ENCODE measurements at places on chromosomes 5 and 9.

- no peak for DNase-seq
Observed at GRCh38 chr9:133109931-133110650, 10.9 kb downstream of the RALGDS start.

- no peak for DNase-seq
Observed at GRCh38 chr5:17895288-17896033, 261.2 kb downstream of the TAF11L14 start.

DNA sequence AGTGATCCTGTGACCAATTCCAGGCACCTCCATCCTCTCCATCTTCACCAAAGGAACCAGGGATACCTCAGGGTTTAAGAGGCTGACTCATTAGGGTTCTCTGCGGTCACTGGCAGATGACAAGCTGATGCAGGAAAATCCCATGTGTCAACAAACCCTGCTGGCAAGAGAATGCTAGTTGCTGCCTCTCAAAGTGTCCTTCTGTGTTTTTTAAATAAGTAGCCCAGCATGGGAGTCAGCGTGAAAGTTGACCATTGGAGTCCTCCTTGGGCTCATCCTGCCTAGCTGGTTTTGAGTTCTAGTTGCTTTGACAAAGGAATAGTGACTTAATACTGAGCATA is 200.2 kb downstream of the SLIT3 start:
- no peak for DNase-seq

- DNase-seq: no peak
Observed at GRCh38 chr5:146880966-146881365, 2.4 kb upstream of the PPP2R2B start.

GRCh38 chr9:19410195-19410503 is 1.3 kb downstream of the ACER2 start:
- no peak for DNase-seq
